ENCODE measurements at places on chromosomes 7 and 10.

- no peak for DNase-seq
These were observed 28.4 kb upstream of the IFRD1 start for GRCh38 chr7:112421666-112422486.

DNA sequence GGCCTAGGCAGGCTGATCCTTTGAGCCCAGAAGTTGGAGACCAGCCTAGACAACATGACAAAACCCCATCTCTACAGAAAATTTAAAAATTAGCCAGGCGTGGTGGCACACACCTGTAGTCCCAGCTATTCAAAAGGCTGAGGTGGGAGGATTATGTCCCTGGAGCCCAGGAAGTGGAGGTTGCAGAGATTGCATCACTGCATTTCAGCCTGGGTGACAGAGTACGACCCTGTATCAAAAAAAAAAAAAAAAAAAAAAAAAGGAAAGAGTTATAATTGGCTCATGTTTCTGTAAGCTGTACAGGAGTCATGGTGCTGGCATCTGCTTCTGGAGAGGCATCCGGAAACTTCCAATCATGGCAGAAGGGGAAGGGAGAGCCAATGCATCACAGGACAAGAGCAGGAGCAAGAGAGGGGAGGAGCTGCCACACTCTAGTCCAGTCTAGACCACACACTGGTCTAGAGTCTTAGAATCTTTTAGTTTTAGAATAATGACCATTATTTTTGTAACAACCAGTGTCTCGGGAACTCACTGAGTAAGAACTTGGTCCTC lies 16.8 kb downstream of the DOCK1 start:
- no peak for DNase-seq

- no peak for DNase-seq
These were observed 113.1 kb downstream of the PARP12 start for GRCh38 chr7:139949629-139950028.

DNA sequence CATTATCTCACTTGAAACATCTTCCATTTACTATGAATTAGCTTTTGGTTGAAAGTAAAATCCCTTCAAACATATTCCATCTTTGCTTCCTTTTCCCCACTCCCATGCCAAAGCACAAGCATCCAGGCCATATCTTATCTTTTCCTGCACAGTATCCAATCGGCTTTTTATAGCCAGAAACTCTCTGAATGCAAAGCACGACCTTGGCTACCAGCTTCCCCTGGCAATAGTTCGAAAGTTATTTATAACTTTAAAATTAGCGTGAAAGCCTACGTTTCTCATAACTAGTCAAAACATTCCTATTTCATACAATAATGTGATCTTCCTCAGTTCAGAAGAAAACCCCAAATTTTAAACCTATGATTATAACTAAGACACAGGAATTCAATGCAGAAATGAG lies 440 bp downstream of the CTNNA3 start:
- DNase-seq, result no peak

- peak; percentile 68 for DNase-seq
These were observed 8.0 kb upstream of the EPHA1 start for GRCh38 chr7:143416565-143417149.

DNA sequence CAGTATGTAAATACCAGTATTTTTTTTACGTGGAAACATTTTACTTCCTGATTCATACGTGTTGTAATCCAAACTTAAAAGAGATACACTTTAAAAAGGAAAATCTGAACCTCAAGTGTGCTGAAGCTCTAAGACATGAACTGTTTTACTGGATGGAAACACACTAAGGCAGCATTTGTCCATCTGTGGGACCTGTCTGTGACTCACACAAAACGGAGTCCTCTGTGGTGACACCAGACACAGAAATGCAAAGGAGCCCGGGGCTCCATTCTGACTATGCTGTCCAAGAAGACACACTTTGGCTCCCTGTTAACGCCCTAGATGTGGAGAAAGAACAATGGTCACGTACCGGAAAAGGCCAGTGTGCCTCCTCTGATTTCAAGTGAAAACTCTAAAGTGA lies 23.9 kb downstream of the RNF133 start:
- no peak for DNase-seq

Measured in germinal center (tissue), 1 donor.